GM23338 (cell line): ENCODE measurements at places on chromosomes 6 and 20.

GRCh38 chr20:24350923-24351368 lies 118.5 kb upstream of the SYNDIG1 start:
- DNase-seq, result no peak

DNA sequence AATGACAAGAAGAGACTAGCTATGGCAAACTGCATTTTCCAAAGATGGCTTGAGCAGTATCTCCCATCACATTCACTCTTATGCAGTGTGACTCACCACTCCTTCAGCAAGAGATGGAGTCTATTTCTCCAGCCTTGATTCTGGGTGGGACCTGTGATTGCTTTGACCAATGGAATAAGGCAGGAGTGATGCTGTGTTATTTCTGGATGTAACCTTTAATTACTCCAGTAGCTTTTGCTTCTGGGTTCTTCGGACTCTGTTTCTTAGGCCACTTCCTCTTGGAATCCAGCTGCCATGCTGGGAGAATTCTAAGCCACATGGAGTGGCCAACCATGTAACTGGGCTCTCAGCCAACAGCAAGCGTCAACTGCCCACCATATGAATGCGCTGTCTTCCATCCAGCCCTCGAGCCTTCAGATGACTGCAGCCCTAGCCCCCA lies 50.7 kb downstream of the TGM2 start:
- no peak for DNase-seq

DNA sequence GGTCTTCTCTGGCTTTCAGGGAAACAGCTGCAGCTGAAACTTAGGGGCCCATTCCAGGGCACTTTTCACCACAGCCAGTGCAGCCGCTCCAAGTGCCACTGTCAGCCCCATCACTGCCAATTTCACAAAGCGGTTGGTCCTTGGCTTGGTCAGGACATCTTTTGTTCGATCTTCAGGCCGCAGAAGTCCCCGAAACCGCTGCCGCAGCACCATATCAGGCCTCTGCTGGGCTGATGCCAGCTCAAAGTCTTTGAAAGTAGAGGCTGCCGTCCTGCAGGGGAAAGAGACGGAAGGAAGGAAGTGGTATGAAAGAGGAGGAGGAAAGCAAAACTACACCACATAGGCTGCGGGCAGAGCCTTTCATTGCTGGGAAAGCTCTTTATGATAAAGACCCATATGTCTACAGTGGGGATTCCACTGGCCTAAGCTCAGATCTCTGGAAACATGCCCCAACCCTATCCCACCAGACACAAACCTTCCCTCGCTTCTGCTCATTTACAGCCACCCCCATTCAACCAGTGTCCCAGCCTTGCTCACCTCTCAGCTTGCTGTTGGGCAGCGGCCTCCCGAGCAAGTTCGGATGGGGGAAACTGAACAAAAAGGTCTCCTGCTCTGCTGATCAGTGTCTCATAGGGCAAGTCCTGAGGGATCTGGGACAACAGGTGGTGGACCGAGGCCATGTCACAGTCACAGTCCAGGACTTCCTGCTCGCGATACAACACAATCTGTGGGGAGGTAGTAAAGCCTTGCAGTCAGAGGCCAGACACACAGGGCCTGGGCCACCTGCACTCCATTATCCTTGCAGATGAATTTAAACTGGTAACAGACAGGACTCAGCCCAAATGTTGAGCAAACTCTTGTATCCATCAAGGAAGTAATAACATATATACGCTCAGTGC lies 23.5 kb downstream of the TBC1D20 start:
- DNase-seq, result no peak

DNA sequence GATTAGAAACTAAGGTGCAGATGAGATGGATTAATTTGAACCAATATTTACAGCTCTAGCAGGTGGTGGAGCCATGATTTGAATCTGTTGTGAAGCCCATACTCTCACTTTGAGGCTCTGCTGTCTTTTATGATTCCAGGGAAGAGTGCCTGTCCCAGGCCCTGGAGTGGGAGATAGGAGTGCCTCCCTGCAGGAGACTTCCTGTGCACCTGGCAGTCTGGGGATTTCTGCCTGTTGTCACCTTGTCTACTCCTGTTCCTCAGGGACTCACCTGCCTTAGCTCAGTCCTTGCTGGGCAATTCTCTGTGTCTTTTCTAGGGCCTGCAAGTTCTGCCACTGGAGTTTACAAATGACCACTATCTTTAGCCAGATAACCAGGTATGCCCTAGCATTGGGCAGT lies 46.3 kb downstream of the SCAND1 start:
- DNase-seq, result peak; percentile 59

DNA sequence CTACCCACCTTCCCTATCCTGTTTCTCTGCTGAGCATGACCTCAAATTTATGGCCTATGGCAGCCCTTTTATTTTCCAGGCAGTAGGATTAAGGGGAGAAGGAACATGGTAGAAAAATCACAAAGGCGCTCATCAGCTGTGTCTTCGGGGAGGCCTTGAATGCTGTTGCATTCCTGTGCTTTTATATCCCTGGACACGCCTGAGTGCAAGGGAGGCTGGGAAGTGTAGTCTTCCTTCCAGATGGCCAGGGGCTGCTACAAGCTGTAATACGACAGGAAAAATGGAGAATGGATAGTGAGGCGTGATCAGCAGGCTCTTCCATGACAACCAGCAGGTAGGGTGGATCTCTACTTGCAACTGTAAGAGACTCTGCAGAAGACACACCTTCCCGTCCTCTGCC lies 210.9 kb upstream of the GGTLC1 start:
- peak; percentile 31 for DNase-seq

GRCh38 chr20:63955281-63955826 lies 862 bp downstream of the UCKL1 start:
- DNase-seq, result peak; percentile 44

GRCh38 chr6:17650656-17651309 lies 50.7 kb downstream of the FAM8A1 start:
- no peak for DNase-seq

GRCh38 chr20:58598211-58599015 lies 52.7 kb upstream of the STX16 start:
- no peak for DNase-seq

DNA sequence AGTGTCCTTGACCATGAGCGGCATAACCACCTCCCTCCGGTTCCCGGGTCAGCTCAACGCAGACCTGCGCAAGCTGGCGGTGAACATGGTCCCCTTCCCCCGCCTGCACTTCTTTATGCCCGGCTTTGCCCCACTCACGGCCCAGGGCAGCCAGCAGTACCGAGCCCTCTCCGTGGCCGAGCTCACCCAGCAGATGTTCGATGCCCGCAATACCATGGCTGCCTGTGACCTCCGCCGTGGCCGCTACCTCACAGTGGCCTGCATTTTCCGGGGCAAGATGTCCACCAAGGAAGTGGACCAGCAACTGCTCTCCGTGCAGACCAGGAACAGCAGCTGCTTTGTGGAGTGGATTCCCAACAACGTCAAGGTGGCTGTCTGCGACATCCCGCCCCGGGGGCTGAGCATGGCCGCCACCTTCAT lies 4.9 kb downstream of the TUBB1 start:
- no peak for DNase-seq

GRCh38 chr20:1872459-1873097 lies 22.6 kb upstream of the SIRPA start:
- no peak for DNase-seq

DNA sequence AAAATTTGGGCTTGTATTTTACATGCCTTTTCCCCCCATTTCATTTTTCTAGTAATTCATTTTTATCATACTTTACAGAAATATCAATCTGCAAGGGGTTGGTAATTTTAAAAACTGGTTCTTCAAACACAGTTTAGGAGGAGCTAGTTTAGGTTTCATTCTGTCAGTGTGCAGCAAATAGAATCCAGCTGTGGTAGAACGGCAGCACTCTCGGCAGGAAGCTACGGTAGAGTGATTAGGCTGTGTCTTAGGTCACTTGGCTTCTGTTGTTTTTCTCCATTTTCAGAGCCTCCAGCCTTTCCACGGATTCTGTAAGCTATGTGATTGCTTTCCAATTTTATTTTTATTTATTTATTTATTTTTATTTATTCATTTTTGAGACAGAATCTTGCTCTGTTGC lies 32.7 kb downstream of the TLDC2 start:
- DNase-seq, result no peak

DNA sequence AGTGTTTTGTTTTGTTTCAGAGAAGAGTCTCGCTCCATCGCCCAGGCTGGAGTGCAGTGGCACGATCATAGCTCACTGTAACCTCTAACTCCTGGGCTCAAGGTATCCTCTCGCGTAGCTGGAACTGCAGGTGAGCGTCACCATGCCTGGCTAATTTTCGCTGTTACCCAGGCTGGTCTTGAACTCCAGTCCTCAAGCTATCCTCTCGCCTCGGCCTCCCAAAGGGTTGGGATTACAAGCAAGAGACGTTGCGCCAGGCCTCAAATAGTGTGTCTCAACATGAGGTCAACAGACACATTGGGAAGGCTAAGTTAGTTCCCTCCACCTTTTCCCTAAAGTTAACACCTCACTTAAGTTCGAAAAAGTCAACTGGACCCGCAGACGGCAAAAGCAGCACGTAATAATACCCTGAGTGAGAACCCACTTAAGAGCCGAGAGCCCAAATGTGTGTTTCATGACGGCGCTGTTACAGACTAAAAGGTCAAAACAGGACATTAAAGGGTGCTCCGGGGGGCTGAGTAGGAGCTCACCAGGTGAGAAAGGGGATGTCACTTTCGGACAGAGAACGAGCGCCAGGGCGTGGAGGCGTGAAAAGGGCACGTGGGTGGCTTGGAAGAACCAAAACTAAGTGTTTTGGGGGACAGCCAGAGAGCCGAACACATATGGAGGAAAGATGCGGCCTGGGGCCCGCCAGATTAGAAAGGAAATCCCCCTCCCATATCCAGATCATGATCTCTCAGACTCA lies 499 bp downstream of the TTI1 start:
- DNase-seq, result peak; percentile 56

GRCh38 chr20:48761023-48761785 lies 66.6 kb downstream of the PREX1 start:
- no peak for DNase-seq

- DNase-seq, result no peak
Observed at GRCh38 chr6:43273707-43274106, 24.4 kb upstream of the SLC22A7 start.

DNA sequence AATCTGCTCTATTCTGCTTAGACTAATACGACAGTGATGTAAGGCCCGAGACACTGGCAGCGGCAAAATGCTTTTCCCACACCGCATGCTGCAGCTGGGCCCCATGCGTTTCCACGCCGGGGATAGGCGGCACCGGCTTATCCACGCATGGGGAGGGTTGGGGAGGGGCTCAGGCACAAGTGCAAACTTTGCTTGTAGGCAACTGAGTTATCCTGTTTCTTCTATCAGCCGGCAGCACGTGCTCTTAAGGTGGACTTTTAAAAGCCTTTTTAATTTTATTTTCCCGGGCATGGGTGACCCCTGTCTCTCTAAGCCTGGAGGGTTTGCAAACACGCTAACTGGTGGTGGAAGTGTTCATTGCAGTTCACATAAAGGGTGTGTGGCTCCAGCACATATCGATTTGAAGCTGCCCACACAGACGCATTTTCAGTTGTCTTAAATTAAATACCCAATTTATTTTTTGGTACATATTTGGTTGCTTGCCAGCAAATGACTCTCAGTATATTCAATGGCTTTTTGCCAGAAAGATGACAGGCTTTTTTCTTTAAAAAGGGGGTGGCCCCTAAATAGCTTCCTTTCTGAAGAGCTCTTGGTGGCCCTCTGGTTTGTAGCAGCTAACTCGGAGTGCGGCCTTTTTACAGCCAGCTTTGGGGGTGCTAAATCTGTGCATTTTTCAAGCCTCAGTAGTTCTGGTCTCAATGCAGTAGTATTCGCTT lies 561.8 kb upstream of the AGPAT4 start:
- peak; percentile 29 for DNase-seq

- DNase-seq, result no peak
Observed at GRCh38 chr6:89010825-89011224, 47.4 kb upstream of the RNGTT start.

GRCh38 chr6:148851683-148852556 lies 105.1 kb downstream of the UST start:
- no peak for DNase-seq

- DNase-seq, result no peak
Observed at GRCh38 chr20:15831201-15831600, 742.0 kb downstream of the KIF16B start.

GRCh38 chr6:143215771-143216170 lies 155.1 kb downstream of the AIG1 start:
- DNase-seq, result no peak

DNA sequence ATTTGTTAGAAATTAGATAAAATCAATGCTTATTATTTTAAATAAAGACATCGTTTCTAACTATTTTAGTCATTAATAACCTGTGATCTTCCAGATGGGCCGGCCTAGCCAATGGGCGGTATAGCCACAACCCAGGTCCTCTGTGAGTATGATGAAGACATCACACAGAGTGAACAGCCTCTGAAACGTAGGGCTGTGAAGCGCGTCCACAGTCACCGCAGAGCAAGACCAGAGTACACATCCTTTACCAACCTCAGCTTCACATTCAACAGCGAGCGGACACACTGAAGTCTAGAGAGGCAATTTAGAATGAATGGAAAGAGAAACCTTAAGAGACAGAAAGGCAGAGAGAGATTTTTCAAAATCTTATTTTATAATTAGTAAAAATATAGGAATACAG lies 125.0 kb upstream of the RPS6KA2 start:
- no peak for DNase-seq

GRCh38 chr6:13971303-13971702 lies 46.6 kb downstream of the RNF182 start:
- DNase-seq, result no peak

- DNase-seq, result no peak
Observed at GRCh38 chr6:170093658-170094596, 197.0 kb downstream of the DLL1 start.

GRCh38 chr6:7142228-7142801 lies 34.6 kb downstream of the RREB1 start:
- DNase-seq, result no peak

DNA sequence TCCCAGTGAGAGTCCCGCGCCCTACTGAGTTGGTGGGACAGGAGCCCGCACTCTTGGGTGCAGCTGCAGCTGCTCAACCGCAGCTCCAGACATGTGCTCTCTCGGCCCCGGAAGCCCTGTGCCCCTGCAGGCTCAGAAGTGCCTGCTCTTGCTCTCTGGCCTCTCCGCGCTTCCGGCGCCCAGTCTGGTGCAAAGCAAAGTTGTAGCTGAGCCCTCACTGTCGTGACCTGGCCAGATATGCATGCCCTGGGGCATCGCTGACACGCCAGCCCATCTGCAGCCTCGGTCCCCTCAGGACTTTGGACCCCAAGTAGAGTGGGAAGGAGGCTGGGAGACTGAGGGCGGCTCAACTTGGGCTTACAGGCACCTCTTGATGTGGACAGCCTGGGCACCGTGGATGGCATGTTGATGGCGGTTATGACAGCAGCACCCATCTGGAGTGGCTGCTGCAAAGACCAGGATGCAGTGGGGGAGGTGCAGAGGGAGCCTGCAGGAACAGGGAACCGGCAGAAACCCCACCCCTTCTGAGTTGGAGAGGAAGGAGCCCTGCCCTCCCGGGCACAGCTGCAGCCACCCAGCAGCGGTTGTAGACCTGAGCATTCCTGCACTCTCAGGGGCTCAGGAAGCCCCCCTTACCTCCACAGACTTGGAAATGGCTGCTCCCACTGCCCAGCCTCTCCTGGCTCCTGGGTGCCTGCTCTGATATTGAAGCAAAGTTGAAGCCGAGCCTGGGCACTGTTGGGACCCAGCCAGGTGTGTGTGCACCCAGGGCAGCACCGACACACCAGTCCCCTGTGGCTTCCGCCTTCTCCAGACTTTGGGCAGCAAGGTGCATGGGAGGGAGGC lies 462.6 kb downstream of the TBC1D32 start:
- peak; percentile 26 for DNase-seq

- DNase-seq, result peak; percentile 62
Observed at GRCh38 chr20:2524709-2525506, 11.5 kb upstream of the TMC2 start.
